Thoracic aorta (tissue), 2 donors: ENCODE measurements at places on chromosomes 3 and 15. TPM values are rescaled to one million over a fixed set of nuclear protein-coding genes. Genes with fewer than 3 reads are reported as not detected.

- no peak for DNase-seq
Observed at GRCh38 chr15:27985099-27985498, 114.0 kb downstream of the OCA2 start.

GRCh38 chr3:134341389-134341788, 32.9 kb downstream of the AMOTL2 start:
- no peak for DNase-seq

- DNase-seq, result no peak
Observed at GRCh38 chr3:64078966-64079365, 55.7 kb upstream of the PSMD6 start.

GRCh38 chr15:89531796-89532537, 35.6 kb upstream of the RHCG start:
- DNase-seq, result no peak

GRCh38 chr3:33578325-33579177, 138.3 kb upstream of the UBP1 start:
- no peak for DNase-seq

DNA sequence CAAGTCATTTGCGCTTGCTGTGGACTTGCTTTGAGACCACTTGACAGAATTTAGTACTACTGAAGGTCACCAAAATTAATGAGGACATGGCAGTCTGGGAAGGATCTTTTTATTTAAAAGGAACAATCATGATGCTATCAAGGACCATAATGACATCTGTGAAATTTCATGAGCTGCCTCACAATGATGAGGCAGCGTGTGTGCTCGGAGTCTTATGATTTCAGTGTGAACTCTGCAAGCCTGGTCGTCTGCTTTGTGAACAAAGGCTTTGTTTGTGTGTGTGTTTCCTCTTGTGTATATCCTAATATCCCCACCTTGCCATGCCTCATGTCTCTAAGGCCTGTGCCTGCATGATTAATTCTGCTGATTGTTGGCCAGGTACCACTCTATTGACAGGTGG, 46.7 kb downstream of the RAD54L2 start:
- DNase-seq, result no peak

DNA sequence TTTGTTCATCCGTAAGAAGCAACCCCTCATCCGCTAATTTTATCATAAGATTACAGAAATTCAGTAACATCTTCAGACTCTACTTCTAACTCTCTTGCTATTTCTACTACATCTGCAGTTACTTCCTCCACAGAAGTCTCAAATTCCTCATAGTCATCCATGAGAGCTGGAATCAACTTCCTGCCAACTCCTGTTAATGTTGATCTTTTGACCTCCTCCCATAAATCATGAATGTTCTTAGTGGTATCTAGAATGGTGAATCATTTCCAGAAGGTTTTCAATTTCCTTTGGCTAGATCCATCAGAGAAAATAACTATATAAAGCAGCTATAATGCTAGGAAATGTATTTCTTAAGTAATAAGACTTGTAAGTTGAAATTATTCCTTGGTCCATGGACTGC, 115.1 kb downstream of the TAFA4 start:
- no peak for DNase-seq

DNA sequence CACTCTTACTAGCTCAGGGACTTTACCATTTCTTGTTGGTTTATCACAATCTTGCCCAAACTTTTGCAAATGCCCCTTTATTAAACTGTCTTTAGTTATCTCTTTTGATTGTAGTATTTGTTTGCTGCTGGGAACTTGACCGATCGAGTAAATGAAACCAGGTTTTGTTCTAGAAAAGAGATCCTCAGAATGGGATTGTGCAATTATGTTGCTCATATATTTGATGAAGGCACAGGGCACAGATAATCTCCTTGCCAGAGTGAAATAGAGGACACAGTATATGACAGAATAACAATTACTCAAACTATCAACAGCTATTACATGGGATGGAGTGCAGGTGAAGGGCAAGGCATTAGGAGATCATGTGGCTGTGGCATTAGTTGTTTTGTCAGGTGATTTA, 216.6 kb upstream of the RASGRP1 start:
- DNase-seq, result no peak

GRCh38 chr3:143412084-143412483, 292.5 kb downstream of the CHST2 start:
- DNase-seq, result no peak

DNA sequence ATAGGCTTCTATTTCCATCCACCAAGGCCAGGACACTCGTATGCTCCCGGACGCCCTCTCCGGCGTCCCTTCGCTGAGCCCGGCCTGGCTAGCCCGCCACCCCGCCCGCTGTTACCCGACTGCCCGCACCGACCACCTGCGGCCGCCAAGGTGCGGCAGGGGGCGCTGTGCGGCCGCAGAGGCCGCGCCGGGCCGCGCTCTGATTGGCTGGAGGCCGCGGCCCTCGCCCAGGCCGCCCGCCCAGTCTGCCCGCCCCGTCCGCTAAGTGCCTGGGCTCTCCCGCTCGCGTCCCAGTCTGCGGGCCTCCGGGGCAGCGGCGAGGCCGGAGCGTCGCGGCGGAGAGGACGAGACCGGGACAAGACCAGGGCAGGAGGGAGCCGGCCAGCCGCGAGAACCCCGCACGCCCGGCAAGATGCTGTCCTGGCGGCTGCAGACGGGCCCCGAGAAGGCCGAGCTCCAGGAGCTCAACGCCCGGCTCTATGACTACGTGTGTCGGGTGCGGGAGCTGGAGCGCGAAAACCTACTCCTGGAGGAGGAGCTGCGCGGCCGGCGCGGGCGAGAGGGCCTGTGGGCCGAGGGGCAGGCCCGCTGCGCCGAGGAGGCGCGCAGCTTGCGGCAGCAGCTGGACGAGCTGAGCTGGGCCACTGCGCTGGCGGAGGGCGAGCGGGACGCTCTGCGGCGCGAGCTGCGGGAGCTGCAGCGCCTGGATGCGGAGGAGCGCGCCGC, at the start of gene SYNM:
Gene SYNM (plus strand): TSS at position 293 of the 726 bp plus-strand sequence. CDS start 120 bp downstream, at position 413.
- DNase-seq, result no peak

- no peak for DNase-seq
Observed at GRCh38 chr3:44125246-44125645, 116.4 kb upstream of the TOPAZ1 start.

DNA sequence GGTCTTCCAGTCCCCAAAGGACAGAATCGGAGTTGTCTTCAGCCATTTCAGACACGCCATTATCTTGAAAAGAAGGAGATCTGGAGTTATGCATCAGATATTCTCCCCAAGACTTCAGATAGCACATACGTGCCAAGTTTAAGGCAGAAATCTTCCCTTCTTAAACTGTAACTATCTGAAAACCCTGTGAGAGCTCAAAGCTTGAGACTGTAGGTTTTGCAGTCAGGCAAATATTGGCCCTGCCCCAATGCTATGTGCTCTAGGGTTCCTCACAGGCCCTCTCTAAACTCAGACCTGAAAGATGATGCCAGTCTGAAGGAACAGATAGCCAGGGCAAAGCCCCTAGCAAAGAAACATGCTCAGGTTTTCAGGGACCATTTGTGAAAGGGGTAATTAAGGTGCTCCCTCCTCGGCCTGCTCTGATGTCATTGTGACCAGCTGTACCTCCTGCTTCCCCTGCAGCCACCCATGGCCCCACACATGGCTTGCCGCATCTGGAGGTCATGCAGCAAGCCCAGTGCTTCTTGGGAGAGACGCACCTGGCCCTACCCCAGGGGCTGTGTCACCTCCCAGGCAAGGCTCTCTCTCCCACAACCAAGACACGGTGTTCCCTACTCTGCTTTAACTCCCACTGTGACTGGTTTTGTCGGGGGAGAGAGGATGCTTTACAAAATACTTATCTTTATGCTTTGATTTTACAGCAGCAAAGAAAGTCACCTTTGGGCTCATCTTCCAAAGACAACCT, 53.4 kb upstream of the POMGNT2 start:
- no peak for DNase-seq

- DNase-seq, result no peak
Observed at GRCh38 chr3:71304684-71305083, 278.8 kb downstream of the FOXP1 start.

GRCh38 chr15:85440451-85440850, 60.0 kb downstream of the AKAP13 start:
- no peak for DNase-seq

DNA sequence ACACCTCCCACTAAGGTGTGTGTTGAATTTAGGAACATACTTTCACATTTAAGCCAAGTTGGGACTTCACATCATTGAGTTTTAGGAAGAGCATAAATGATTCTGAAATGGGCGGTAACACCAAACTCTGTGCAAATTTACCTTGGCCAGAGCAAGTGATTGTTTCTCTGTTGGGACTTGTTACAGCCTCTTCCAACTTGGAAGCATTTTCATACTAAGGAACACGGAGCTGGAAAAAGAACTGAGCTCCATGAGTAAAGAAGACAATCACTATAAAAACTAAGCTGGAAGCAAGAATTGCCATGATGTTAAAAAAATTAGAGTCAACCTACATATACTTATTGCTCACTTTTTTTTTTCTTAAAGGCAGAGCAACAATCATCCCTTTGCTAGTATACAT, 371.3 kb downstream of the ERC2 start:
- no peak for DNase-seq

- DNase-seq, result no peak
Observed at GRCh38 chr3:32147509-32147908, 41.1 kb downstream of the GPD1L start.

DNA sequence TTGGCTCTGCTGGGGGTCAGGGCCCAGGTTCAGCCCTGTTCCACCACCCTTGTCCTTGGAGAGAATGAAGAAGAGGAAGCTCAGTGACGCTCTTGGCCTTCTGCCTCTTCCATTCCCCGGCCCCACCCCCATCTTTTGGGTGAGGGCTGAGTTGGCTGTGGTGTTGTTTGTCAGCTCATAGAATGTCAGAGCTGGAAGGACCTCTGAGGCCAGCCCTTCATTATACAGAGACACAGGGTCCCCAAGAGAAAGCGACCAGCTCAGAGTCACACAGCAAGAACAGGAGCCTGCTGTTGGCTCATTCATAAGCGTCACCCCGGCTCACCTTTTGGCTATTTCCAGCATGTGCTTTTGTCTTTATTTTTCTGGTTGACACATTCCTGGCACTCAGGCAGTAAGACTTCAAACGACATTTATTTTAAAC, 68.2 kb downstream of the AAGAB start:
- no peak for DNase-seq

DNA sequence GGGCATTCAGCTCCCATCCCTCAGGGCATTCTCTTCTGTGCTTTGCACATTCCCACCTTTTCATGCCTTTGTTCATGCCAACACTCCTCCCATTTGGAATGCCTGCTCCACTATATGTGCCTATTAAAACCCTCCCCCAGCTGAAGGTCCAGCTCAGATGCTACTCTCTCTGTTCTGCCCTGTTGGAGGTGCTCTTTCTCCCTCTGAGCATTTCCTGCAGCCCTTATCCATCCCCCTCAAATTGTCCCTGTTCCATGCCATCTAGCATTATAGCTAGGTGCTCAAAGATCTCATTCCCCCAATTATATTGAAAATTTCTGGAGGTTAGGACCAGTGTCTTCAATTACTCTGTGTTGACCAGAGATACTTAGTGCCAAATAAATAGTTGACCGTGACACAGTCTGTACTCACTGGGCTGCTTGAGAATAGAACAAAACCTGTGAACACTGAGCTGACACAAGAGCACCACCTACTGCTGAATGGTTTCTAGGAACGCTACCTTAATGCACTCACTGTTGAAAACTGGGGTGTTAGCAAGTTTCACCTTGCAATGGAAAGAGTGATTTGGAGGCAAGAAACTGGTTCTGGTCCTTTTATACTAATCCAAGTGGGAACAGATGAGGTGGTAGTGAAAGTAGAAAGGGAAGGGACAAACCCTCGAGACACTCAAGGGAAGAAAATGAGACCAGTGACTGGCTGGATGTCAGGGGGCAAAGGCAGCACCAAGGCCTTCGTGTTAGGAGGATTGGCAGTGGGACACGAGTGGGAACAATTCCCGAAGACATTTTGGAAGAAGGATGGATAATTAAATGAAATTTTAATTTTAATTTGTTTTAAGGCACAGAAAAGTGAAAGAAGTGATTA, 289.8 kb upstream of the ROPN1 start:
- DNase-seq, result no peak

DNA sequence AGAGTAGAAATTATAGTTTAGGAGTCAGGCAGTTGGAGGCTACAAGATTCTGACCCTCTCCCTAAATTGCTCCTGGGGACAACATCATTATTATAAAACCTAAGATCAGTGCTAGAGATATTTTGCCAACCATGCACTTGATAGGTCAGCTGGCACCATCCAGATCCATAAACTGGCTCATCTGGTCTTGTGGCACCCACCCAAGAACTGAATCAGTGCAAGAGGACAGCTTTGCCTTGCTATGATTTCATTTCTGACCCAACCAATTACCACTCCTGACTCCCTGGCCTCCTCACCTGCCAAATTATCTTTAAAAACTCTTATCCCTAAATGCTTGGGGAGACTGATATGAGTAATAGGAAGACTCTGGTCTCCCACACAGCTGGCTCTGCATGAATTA, 461.1 kb upstream of the TGFBR2 start:
- no peak for DNase-seq

GRCh38 chr15:70857562-70858285, 3.8 kb upstream of the LARP6 start:
- no peak for DNase-seq

DNA sequence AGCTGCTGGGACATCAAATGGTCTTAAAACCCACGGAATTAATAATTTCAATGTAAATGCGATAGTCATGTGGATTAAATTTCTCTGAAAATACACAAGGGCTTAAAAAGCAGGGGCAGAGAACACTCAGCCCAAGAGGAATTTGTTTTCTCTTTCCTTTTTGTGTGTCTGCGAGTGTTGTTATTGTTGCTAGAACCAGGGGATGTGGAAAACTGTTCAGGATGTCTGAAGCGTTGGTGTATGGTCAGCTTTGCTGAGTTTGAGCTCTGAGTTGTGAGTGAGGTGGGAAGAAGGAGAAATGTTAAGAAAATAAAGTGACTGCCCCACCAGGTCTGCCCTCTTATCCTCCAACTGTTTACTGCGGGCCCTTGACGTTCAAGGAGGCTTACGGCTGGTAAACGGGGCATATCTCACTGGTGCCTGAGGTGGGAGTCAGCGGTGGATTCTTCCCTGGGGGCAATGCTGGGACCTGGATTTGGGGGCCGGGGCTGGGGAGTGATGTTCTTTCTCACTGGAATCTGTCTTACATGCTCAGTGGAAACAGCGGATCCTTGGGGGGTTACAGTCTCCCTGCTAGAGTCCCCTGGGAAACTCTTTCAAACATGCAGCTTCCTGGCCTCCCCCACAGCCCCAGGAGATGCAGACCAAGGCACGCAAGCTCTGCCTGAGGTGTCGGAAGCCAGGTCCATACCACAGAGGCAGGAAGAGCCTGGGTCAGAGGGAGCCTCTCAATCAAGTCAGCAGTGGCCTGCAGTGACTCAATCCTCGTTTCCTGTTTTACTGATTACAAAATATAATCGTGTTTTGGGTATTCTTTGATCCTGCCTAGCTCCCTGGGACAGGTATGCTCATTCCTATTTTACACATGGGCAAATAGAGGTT, 41.8 kb downstream of the ITGA11 start:
- no peak for DNase-seq

- no peak for DNase-seq
Observed at GRCh38 chr15:90595763-90596155, 66.0 kb downstream of the CRTC3 start.

GRCh38 chr3:160773722-160774121, 17.7 kb downstream of the PPM1L start:
- no peak for DNase-seq

The PLAAT1 gene
- not detected for total RNA-seq

The ARHGAP31 gene
- 20.8 TPM for total RNA-seq

The PRICKLE2 gene
- total RNA-seq, result 27.9 TPM

The EPB42 gene
- total RNA-seq, result not detected

The DNAH12 gene
- 0.95 TPM for total RNA-seq

The GOLGA6L7 gene
- not detected for total RNA-seq

The FAM81A gene
- total RNA-seq, result 0.71 TPM

The ADAMTS7 gene
- 15.6 TPM for total RNA-seq
